ENCODE measurements at places on chromosomes 5 and 9.

DNA sequence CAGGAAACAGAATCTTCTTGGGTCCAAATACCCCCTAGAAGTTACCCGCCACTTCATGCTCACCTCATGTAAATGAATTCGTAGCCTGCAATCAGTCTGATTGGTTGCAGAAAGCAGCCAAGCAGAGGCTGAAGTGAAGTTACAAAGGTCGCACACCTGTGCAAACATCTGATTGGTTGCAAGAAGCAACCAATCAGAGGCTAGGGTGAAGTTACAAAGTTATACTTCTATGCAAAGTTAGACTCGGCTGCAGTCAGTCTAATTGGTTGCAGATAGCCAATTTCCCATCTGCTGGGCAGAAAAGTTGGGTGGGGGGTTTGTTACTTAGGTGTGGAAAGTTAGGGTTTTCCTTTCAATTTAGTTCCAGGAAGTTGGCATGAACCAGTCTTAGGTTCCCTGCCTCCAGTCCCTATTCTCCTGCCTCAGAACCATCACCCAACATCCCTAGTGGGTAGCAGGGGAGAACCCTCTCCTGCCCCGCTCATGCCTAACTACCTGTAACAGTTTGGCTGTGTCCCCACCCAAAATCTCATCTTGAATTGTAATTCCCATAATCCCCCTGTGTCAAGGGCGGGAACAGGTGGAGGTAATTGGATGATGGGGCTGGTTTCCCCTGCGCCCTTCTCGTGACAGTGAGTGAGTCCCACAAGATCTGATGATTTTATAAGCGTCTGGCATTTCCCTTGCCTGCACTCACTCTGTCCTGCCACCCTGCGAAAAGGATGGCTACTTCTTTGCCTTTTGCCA is 1.2 kb upstream of the RUSC2 start:
- DNase-seq: no peak

DNA sequence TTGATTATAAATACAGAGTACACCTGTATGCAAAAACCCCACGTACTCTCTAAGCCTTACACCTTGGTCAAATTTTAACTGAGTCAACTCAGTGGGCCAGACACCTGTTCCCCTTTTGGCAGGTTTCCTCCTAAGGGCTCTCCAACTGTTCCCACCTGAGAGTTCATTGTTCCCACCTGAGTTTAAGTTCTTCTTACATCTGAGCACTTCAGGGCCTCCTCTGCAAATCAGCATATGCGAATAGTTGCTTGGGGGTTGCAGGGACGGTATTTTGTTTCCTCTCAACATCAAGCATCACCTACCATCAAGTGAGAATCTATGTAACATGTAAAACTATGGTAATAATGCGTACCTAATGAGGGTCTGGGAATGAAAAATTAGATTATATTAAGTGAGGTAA is 300.0 kb downstream of the PIK3R1 start:
- DNase-seq: no peak

- DNase-seq: no peak
These were observed 75.7 kb downstream of the FBN2 start for GRCh38 chr5:128462330-128462729.

DNA sequence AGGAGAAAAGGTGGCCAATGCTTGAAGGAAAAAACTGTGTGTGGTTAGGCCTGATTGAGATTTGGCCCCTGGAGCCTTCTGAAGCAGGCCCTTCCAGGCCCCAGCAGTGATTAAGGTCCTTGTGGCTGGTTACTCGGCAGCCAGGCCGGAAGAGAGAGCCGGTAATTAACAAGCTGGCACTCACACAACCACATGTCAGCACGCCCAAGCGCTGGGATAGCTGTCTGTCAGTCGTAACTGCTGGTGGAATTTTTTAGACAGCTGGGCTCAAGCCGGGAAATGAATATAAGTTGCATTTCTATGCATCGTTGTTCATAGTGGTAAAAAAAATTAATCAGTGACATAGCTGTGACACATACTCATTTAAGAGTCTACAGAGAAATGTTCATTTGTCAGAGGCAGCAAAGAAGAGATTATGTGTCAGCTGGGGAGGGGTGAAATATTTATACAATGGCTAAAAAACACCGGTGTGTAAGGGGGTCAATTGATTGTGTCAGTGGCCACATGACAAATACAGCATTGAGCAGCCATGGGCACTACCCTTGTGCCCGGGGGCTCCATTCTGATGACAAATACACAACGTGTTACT is 13.7 kb upstream of the ARAP3 start:
- no peak for DNase-seq

DNA sequence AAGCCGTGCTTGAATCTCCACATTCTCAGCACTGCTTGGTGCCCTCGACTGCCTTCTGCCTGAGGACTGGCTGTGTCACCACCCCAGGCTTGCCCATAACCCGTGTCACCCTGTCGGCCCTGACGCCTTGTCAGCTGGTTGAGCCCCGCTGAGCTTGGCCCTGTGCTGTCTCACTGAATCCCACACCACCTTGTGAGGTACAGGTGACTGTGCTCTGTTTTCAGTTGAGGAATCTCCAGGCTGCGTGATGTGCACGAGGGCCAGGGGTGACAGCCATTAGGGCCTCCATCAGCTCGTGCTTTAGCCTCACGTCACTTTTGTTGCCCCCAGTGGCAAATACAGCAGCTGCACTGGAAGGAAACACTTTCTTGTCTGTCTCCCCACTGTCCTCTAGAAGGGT is 90.7 kb downstream of the CACNA1B start:
- DNase-seq: no peak

DNA sequence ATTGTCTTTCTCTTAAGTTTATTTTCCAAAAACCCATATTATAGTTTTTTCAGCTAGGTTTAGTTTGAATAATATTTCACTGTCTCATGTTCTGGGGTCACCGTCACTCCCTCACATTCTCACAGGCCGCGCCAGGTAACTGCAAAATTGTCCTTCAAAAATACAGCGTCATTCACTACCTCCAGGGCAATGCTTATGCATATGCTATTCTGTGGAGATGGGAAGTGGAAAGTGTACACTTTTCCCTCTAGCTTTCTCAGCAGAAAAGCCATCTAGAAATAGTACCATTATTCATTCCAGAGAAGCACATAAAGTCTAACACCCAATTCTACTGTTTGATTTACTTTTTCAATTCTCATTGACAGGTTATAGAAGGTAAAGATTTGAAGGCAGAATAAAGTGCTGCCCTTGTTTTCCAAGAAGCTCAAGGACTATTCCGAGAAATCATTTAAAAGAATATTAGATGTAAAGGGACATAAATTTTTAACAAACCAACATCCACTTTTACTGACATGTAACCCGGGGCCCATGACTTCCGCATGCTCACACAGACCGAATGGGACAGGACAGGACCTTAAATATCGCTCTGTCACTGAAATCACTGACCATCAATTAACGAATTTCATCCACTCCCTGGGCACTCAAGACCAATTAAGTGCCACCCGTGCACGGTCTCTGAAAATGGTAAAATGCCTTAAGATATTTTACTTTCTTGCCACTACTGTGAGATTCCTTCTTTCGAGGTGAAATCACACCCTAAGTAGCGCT is 720 bp downstream of the NUDT12 start:
- DNase-seq: no peak

DNA sequence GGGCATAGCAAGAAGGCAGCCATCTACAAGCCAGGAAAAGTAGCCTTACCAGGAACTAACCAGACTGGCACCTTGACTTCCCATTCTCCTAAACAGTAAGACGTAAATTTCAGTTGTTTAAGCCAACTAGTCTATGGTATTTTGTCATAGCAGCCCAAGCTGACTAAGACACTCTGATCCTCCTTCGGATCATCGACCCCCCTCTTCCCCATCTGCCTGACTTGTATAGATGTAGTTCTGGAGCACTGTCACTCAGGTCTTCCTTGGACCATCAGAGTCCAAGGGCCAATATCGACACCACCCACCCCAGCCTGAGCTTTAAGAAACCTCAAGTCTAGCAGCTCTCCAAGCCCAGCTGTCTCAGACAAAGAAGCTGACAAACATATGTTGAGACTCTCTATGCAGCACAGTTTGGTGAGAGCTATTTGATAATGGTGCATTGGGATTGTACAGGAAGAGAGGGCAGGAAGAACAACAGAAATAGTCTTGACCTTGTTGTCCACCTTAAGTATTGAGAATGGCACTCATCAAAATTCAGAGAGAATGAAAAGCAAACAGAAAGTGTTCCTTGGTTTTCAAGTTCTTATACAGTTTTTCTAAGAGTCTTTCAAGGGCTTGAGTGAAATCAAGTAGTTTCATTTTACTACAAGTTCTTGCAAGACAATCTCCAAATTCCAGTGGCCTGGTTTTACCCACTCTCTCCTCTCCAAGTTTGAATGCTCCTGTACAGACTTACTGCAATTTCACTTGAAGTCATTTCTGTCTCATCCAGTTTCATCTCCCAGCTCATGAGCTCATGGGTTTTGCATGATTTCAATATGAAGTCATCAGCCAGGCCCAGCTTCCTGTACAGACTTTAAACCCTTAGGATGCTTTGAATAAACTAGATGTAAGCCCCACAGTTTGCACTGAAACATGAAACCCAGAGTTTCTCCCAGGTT is 122.3 kb upstream of the RAI14 start:
- DNase-seq: no peak

DNA sequence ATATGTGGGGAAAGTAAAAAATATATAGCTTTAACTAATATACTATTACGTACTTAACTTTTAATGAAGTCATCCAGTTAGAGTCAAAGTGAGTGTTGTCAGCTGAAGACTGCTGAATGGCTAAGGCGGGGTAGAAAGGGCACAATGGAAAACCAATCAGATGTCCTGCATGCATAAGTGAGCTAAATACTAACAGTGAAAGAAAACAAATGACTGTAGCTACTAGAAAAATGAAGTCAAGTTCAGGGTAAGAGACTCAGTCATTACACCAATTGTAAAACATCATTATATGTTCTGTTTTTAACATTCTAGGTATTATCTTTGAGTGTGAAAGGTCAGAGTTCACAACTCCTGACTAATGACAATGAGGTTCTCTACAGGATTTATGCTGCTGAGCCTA is 295.2 kb downstream of the ADGRV1 start:
- no peak for DNase-seq

DNA sequence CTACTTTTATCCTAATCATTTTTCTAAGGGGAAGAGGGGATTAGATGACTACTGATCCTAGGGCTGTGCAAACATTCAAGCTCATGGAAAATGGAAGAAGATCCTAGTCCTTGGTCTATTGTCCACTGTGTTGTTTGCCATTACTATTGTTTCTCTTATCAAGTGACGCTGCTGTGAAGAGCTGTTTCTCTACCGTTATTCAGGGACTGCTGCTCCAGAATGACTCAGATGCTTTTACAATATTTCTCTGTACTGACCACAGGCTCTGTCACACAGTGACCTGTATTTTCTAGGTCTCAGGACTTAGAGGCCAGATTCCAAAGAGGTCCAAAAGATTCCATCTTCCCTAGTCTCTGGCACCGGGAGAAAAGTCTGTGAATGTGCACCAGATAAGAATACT is 159.5 kb upstream of the CHD1 start:
- DNase-seq: no peak

GRCh38 chr5:132008961-132009680 is 2.3 kb downstream of the ACSL6 start:
- DNase-seq: no peak

DNA sequence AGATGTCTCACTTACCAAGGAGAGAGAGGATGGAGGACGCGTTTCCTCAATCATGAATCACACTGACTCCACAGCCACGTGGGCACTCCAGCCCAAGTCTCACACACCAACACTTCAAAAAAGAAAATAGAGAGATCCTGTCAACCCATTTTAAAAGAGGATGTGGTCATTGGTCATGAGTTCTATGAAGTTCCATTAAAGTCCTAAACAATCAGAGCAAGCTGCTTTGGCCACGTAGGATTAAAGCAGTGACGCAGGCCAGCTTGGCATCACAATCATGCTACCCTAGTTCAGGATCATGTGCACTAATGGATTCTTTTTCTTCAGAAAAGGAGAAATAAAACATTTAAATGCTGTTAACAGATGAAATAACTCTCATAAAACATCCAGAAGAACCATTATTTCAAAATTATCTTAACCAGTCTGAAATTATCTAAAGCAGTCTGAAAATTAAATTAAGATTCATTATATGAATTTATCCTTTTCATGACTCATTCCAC is 108.1 kb downstream of the SEMA5A start:
- DNase-seq: no peak
